ENCODE measurements at places on chromosomes 3 and 15.

GRCh38 chr15:85280203-85280602 is 100.2 kb upstream of the AKAP13 start:
- DNase-seq = no peak

DNA sequence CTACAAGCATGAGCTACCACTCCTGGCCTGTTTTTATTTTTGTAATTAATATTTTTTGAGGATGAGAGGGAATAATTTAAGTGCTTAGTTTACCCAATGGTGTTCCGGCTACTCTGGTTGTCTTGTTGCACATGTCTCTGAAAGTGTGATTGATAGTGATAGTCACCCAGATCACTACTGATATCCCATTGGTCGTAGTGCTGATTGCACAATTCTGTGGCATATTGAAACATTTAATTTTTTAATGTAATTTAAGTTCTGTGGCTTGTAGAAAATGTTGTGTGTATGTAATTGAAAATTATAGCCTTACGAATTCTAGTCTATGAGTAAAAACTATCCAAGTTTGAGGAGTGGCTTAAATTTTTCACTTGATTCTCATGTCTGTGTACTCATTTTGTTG is 11.9 kb downstream of the ARIH2 start:
- DNase-seq = no peak

- DNase-seq = no peak
Measured at GRCh38 chr3:175619369-175619768, 760.2 kb downstream of the NAALADL2 start.

DNA sequence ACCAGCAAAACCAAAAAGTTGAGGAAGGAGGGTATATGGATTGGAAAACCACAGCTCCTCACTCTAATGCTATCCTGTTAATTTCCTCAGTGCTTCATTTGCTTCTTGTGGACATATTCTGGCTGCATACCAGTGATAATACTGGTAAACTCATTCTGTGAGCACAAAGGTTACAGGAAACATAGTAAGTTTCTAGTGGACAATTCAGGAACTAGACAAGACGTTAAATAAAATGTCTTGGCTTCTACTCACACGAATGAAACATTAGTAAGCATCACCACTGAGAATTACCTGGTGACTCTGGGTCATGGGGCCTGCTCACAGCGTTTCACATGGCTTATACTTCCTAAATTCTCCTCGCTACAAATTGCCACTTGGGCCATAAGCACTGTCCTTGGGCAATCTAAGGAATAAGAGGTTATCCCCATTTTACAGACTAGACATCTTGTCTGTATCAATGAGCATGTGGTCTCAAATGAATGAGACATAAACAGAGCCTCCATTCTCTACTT is 20.1 kb upstream of the PPIB start:
- no peak for DNase-seq

DNA sequence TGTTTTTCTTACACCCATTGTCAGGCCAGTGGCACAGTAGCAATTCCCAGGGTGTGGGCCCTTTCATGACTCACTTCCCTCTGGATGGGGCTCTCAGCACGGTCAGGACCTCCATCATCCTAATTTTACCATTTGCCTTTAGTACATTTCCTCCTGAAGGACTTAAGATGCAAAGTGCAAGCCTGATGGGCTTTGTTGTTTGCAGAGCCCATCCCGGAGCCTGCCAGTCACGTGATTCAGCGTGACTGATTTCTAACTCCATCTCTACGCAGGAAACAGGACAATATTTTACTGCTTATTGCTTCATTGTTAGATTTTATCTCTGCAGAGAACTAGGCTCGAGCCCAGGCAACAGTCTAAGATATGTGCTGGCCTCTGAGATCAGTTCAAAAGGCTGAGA is 223.7 kb downstream of the PDZRN3 start:
- DNase-seq = no peak

DNA sequence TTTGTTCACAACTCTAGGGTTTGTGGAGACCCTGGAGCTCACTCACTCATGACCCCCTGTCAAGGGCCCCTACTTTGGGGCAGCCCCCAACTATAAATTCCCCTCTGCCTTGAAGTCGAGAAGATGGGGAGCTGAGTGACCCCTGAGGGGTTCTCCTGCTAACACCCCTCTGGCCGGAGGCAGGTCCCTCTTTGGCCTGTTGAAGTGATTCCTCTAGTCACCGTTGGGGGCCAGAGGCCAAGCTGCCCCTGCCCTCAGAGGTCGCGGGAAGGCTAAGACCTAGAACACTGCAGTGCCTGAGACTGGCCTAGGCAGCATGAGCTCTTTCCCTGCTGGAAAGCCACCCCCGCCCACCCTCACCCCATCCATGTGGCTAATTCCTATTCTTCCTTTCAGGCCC is 15.4 kb upstream of the SKOR1 start:
- DNase-seq = no peak

DNA sequence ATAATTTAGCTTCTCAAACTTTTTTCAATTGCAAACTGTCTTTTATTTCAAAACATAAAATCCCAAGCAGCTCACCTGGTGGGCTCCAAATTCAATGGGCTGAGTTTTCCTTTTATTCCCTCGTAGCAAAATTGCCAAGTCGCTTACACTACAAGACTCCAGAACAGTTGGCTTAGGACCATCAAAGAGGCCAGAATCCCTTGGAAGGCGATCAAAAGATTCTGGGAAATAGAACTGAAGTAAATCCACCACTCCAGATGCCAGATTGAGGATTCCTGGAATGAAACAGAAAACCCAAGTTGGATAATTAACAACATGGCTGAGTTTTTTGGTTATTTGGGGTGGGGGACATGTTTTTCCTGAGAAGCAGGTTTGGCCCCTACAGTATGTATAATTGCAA is 87.7 kb upstream of the DCLK3 start:
- no peak for DNase-seq

GRCh38 chr3:133112666-133113065 is 74.5 kb downstream of the TMEM108 start:
- DNase-seq = no peak

- no peak for DNase-seq
Measured at GRCh38 chr3:40877631-40878463, 321.5 kb upstream of the CTNNB1 start.

GRCh38 chr3:175118382-175118941 is 259.3 kb downstream of the NAALADL2 start:
- no peak for DNase-seq

DNA sequence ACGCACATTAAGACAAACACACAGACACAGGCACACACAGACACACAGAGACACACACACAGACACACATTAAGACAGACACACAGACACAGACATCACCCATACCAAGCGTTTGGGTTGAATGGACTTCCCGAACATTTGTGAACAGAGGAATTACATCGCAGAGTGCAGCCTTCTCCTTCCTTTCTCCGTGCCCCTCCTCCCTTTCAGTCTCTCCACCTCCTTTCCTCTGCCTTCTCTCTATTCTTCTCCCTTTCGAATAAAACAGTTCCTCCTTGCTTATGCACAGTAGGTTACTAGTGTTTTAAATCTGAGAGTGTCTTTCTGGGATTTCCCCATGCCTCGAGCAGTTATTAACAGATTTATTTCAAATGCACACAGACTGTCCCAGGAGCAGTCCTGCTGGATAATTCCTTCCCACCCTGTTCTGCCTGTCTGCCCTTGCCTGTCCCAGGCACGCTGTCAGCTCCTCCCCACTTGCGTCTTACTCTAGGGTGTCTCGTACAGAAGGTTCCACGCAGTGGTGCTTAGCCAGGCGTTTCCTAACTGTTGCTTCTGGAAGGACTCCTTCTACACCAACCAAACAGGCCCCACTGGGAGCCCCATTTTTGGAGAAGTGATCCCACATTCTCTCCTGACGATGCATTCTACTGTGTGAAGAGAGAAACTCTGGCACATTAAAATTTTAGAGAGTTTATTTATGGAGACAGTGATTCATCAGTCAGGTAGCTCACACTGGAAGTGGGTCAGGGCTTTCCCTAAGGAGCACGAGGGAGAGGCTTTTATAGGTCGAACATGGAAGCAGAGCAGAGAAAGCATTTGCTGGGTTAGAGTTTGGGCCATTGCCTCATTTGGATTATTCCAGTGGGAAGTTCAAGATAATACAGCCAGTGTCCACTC is 163.8 kb downstream of the SV2B start:
- DNase-seq = no peak

DNA sequence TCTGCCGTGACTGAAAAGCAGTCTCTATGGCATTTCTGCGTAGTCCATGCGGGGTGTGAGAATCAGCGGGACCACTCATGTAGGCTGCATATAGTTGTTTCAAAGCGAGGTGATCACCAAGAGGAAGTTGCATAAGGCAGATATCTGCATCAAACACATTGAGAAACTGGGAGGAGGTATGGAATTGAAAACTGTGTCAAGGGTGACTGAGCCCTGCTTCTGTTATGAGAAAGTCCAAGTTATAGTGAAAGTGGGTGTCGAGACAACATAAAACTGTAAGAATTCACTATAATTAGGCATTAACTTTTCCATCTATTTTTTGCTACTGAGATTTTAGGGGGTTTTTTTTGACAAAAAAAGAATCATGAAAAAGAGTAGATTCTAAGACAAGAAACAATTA is 109.3 kb downstream of the ZIC1 start:
- DNase-seq = no peak

GRCh38 chr3:181631901-181632300 is 79.8 kb upstream of the SOX2 start:
- no peak for DNase-seq

GRCh38 chr15:55218056-55218455 is 21.3 kb upstream of the RSL24D1 start:
- no peak for DNase-seq

GRCh38 chr3:158111861-158112260 is 2.0 kb downstream of the RSRC1 start:
- DNase-seq = no peak

DNA sequence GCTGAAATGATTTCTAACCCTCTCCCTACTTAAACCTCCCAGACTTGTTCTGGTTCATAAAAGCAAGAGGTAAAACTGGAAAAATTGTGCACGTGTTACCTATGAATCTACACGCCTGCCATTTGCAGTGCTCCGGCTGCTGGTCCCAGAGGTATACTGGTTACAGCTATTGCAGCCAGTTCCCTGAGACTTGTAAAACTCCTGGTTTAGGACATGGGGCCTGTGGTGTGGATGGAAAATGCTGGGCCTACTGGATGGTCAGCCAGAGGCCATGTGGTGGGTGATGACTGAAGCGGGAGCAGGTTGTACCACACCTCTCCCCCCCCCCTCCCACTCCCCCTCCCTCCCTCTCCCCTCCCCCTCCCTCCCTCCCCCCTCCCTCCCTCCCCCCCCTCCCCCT is 45.0 kb downstream of the SENP2 start:
- DNase-seq = no peak

- DNase-seq = no peak
Measured at GRCh38 chr3:114712728-114713492, 419.1 kb downstream of the TIGIT start.

- no peak for DNase-seq
Measured at GRCh38 chr3:79551997-79552396, 215.8 kb downstream of the ROBO1 start.

GRCh38 chr3:55884491-55885285 is 397.6 kb upstream of the WNT5A start:
- no peak for DNase-seq

- DNase-seq = no peak
Measured at GRCh38 chr3:33139996-33140395, 26.2 kb downstream of the CRTAP start.

- DNase-seq = no peak
Measured at GRCh38 chr15:74847432-74847831, 4.5 kb upstream of the ULK3 start.

DNA sequence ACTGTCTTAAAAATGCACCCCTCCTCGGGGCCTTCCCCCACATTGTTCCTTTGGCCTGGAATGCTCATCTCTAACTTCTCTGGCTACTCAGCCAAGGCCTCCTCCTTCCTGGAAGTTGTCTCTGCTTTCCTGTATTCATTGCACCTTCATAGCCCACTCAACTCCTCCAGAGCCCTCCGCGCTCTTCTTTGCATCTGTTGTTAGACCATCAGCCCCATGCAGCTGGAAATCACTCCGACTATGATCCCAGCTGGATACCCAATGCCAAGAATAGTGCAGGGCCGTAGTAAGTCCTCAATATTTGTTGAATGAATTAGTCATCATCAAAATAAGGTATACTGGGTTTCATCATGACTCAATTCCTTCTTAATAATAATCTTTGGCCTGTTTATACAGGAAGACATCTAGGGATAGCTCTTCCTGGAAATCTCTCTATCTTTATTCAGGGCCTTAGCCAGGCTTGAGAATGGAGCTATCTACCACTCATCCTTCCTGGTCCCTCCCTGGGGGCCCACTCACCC is 112.7 kb downstream of the SYNPR start:
- DNase-seq = no peak

DNA sequence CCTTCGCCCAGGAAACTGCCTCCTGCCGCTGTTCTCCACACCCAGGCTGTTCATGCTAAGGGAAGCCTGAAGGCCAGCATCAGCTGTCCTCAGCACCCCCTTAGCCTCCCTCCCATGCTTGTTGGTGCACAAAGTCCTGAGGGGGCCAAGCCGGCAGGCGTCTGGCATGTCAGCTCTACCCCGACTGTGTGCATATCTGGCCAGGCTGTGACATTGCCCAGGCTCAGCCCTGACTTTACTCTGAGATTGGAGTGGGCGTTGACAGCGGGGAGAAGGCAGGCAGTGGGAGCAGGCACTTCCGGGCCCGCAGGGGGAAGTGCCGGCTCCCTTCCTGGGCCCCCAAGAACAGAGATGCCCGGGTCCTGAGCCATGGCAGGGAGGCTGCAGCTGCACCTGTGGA is 492.2 kb downstream of the AGBL1 start:
- DNase-seq = peak; percentile 84

GRCh38 chr15:85408270-85408746 is 27.9 kb downstream of the AKAP13 start:
- DNase-seq = no peak

GRCh38 chr15:96294766-96295165 is 35.7 kb upstream of the NR2F2 start:
- no peak for DNase-seq

- DNase-seq = no peak
Measured at GRCh38 chr15:79601405-79602086, 169.4 kb downstream of the MINAR1 start.

DNA sequence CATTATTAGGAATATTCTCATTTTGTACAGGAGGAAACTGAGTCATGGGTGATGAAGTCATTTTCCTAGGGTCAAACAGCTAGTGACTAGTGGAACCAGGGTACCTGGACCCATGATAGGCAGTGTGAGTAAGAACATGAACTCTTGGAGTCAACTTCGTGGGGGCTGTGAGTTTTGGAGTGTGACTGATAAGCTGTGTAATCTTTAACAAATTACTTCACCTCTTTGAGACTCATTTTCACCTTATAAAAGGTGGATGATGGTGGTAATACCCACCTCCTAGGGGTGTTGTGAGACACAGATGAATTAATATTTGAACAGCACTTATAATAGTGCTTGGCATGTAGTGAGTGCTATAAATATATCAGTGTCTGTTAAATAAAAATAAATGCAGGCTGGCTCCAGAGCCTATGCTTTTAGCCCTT is 9.1 kb downstream of the SEMA6D start:
- no peak for DNase-seq

- no peak for DNase-seq
Measured at GRCh38 chr3:24810881-24811280, 316.2 kb upstream of the THRB start.

GRCh38 chr3:87335931-87336330 is 59.5 kb upstream of the POU1F1 start:
- no peak for DNase-seq

GRCh38 chr3:191290311-191291025 is 38.7 kb upstream of the CCDC50 start:
- DNase-seq = no peak
